NT2/D1 (cell line): ENCODE measurements at places on chromosomes 4 and X.

DNA sequence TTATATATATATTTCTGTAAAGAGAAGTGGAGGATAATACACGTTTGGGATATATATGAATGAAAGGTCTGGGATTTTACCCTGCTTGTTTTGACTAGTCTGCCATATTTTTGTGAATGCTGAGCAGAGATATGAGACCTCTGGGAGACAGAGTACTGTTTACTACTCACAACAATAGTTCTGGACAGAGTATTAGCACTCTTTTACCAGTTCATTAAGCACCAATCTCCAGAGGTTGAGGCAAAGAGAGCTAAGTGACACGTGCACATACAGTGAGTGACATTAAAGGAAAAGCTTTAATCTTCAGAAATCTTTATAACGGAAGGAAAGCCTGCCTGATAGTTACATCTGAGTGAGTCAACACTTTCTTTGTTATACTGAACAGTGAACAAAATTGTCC, 1452.7 kb upstream of the TENM3 start:
- DNase-seq, result no peak

DNA sequence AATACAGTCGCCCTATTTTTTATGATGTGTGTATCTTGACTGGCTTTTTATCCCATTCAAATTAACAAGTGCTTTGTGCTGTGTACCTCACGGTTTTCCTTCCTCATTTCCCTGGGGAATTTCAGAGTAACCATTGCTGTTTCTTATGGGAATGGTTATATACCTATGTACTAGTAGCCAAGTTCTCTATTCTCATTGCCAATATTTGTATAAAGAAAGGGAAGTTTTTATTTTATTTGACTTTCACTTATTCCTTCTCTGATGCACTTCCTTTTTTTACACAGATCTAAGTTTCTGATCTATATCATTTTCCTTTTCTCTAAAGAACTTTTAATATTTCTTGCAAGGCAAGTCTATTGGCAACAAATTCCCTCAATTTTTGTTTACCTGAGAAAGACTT, 181.3 kb downstream of the SOWAHB start:
- DNase-seq, result no peak

DNA sequence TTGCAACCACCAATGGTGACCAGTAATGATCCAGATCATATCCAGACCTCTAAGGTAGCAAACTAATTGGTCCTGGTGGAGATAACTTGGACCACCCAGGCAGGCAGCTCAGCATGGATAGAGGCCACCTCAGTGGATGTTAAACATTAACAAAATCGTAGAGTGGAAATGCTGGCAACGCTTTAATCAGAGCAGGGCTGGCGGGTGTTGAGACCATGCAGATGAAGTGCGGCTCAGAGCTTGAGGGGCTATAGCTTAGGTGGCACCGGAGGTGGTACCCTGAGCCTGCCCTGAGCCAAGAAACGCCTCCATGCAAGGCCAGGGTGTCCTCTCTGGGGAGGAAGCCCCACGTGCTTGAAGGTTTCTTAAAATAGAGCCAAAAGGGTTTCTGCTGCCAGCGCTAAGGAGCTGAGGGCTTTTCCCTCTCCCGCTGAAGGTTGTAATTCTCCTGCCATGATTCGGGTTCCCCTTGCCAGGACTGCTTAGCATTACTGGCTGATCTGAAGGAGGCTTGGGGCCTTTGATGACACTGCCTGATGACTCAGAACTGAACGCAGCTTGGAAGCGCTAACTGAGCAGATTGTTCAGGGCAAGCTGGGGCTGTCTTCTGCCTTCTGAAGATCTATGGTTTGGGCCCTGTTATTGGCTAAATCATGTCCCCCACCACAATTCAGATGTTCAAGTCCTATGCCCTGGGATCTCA, 177.8 kb upstream of the ATP6AP2 start:
- DNase-seq, result no peak

DNA sequence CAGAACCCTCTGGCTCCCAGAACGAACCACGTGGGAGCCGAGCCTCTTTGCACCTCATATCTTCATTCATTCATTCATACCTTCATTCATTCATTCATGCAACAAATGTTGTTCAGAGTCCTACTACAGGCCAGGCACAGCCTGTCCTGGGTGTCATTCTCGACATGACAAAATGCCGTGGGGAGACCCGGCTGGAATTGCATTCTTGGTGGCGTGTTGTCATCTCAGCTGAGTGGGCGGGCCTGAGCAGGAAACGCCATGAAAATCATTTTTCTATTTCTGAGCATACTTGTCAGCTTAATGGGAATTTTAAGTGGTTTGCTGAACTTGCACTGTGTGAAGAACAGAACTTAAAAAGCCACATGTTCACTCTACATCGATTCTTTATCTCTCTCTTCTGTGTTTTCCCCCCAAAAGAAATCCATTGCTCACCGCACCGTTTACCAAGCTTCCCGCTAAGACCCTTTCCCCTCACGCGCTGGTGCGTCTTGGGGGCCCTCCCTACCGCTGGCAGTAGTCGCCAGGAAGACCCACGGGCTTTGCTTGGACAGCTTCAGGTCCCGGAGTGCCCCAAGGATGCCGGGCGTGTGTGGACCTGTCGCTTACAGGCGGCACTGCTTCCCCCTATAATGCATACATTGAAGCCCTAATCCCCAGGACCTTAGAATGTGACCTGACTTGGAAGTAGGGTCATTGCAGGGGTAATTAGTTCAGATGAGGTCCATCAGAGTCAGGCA, 41.6 kb upstream of the HMX1 start:
- DNase-seq, result no peak

GRCh38 chr4:159248384-159249178, 145.7 kb downstream of the RAPGEF2 start:
- DNase-seq, result no peak

DNA sequence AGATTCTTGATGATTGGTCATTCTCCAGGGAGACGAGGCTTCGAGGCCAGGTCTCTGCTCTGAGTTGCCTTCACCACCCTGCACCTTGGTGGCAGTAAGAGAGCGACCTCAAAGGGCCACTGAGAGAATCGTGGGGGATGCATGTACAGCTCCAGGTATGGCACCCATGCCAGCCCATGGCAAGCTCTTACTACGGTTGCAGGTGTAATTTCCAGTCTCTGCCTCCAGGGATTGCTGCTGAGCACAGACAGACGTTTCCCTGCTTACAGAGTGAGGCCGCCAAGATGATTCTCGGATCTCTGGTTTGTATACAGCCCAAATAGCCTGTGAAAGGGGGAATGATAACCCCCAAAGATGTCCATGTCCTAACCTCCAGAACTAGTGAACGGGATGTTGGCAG, 16.3 kb upstream of the DRD5 start:
- no peak for DNase-seq

DNA sequence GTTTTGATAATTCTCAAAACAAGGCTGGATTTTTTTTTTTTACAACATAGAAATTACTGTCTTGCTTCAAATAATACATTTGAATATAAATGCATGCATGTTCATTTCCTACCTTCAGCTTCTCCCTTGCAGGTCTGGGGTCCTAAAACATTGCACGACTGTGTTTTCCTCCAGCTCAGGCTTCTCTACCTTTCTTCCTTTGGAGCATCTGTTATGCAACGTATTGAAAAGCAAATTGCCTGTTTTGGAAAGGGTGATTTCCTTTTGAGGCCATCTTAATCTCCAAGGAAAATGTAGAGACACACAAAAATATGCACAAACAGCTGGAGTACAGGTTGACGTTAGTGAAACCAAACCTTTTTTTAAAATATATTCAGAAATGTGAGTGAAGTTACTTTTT, 115.6 kb upstream of the TLL1 start:
- no peak for DNase-seq
